Right lung (tissue), 10 donors: ENCODE measurements at places on chromosomes 5 and 9. TPM values are rescaled to one million over a fixed set of nuclear protein-coding genes. Genes with fewer than 3 reads are reported as not detected.

SPINK13 gene
- polyA plus RNA-seq = 0.44 TPM

FST gene
- 1.2 TPM for polyA plus RNA-seq

CBY3 gene
- 1.1 TPM for polyA plus RNA-seq

OMD gene
- 1.4 TPM for polyA plus RNA-seq

NR2F1 gene
- 201 TPM for polyA plus RNA-seq

GLRA1 gene
- not detected for polyA plus RNA-seq

RAB24 gene
- polyA plus RNA-seq = 28.4 TPM

GAS1 gene
- 24.5 TPM for polyA plus RNA-seq

GOLPH3 gene
- 90.9 TPM for polyA plus RNA-seq

ARL14EPL gene
- polyA plus RNA-seq = not detected

CDH6 gene
- 9.1 TPM for polyA plus RNA-seq

SLC36A3 gene
- not detected for polyA plus RNA-seq

CA9 gene
- polyA plus RNA-seq = 1.2 TPM

WNT8A gene
- not detected for polyA plus RNA-seq

MOB3B gene
- polyA plus RNA-seq = 13.8 TPM

ISL1 gene
- not detected for polyA plus RNA-seq

ZNF474 gene
- polyA plus RNA-seq = 2.1 TPM

PHF24 gene
- 0.19 TPM for polyA plus RNA-seq

SOX30 gene
- polyA plus RNA-seq = 0.14 TPM

P4HA2 gene
- 26.5 TPM for polyA plus RNA-seq

KCNT1 gene
- 0.53 TPM for polyA plus RNA-seq

HAVCR2 gene
- 2.3 TPM for polyA plus RNA-seq

COL5A1 gene
- polyA plus RNA-seq = 279 TPM

IFNA21 gene
- polyA plus RNA-seq = not detected

REEP2 gene
- polyA plus RNA-seq = 2.4 TPM

SLC26A2 gene
- 13.4 TPM for polyA plus RNA-seq

FRMD3 gene
- 2.6 TPM for polyA plus RNA-seq

FBLL1 gene
- 0.55 TPM for polyA plus RNA-seq

SLC6A7 gene
- polyA plus RNA-seq = not detected

FRMPD1 gene
- polyA plus RNA-seq = 0.74 TPM

FSD1L gene
- polyA plus RNA-seq = 7.6 TPM

PFN3 gene
- not detected for polyA plus RNA-seq

SLC6A3 gene
- polyA plus RNA-seq = 3.9 TPM

ARID3C gene
- polyA plus RNA-seq = 0.13 TPM

ARHGEF28 gene
- polyA plus RNA-seq = 11.8 TPM

NSA2 gene
- 262 TPM for polyA plus RNA-seq

NR6A1 gene
- polyA plus RNA-seq = 1.3 TPM

F2RL1 gene
- polyA plus RNA-seq = 10.2 TPM

PTGDS gene
- 38.3 TPM for polyA plus RNA-seq

IFNK gene
- polyA plus RNA-seq = not detected

COL27A1 gene
- polyA plus RNA-seq = 145 TPM

IFNA13 gene
- 0.28 TPM for polyA plus RNA-seq

EGFL7 gene
- polyA plus RNA-seq = 96.3 TPM

ADRB2 gene
- 0.94 TPM for polyA plus RNA-seq

GPX3 gene
- polyA plus RNA-seq = 60.3 TPM

TMCO6 gene
- polyA plus RNA-seq = 21.5 TPM

TAF11L5 gene
- polyA plus RNA-seq = not detected

CYFIP2 gene
- polyA plus RNA-seq = 25.2 TPM

FOXI1 gene
- polyA plus RNA-seq = 0.07 TPM

PRXL2C gene
- 6.4 TPM for polyA plus RNA-seq

SH3GL2 gene
- polyA plus RNA-seq = 8.2 TPM

AKNA gene
- 31.2 TPM for polyA plus RNA-seq

SH2D3C gene
- polyA plus RNA-seq = 33.2 TPM

PDE6A gene
- 0.17 TPM for polyA plus RNA-seq

SHISAL2B gene
- polyA plus RNA-seq = 7.8 TPM
